ENCODE measurements at places on chromosomes 5 and 9. TPM values are rescaled to one million over a fixed set of nuclear protein-coding genes. Genes with fewer than 3 reads are reported as not detected.
A peak's percentile ranks its signal among the peaks of the same experiment; 100 is the strongest.

- no peaks in the 10 kb centered on the region for H3K4me1 ChIP-seq
- no peak for DNase-seq
- H3K27me3 ChIP-seq = no peaks in the 10 kb centered on the region
- no peak overlapping the region for H3K4me3 ChIP-seq
- no peak overlapping the region for H3K27ac ChIP-seq
- no peaks in the 10 kb centered on the region for H3K36me3 ChIP-seq
Observed at GRCh38 chr9:35335164-35335563, 154.7 kb upstream of the RUSC2 start.

DNA sequence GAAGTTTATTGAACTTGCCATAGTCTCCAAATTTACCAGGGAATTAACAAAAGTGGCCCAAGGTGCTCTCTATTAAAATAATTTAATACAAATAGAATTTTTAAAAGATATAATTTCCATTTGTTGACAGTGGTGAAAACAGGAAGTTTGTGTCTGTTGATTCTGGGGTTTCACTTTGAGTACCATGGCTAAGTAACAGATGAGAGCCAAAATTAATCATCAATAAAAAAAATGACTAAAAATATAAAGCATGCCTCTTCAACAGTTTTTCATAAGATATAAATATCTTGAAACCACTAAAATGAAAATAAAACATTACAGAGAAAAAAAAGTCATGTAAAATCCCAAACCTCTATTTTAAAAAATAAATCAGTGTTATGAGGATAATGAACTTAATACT, 49.8 kb downstream of the SGCD start:
- H3K4me3 ChIP-seq = no peak overlapping the region
- H3K36me3 ChIP-seq = no peaks in the 10 kb centered on the region
- no peaks in the 10 kb centered on the region for H3K4me1 ChIP-seq
- H3K27ac ChIP-seq = no peak overlapping the region

Gene ATOX1
- total RNA-seq = 57.3 TPM

Gene GPR150
- total RNA-seq = not detected

GRCh38 chr9:92717201-92718085, 47.2 kb downstream of the BICD2 start:
- no peak overlapping the region for H3K4me3 ChIP-seq
- H3K4me1 ChIP-seq = no peaks in the 10 kb centered on the region
- no peaks in the 10 kb centered on the region for H3K27me3 ChIP-seq
- no peaks in the 10 kb centered on the region for H3K36me3 ChIP-seq
- no peak overlapping the region for H3K27ac ChIP-seq
- no peak for DNase-seq

Gene CCL27
- not detected for total RNA-seq

GRCh38 chr5:66629446-66629845, 33.3 kb downstream of the MAST4 start:
- no peak overlapping the region for H3K4me3 ChIP-seq
- no peaks in the 10 kb centered on the region for H3K36me3 ChIP-seq
- no peaks in the 10 kb centered on the region for H3K27me3 ChIP-seq
- DNase-seq = no peak
- no peak overlapping the region for H3K27ac ChIP-seq
- no peaks in the 10 kb centered on the region for H3K4me1 ChIP-seq

- H3K4me1 ChIP-seq = no peaks in the 10 kb centered on the region
- H3K4me3 ChIP-seq = no peak overlapping the region
- H3K27ac ChIP-seq = no peak overlapping the region
- no peaks in the 10 kb centered on the region for H3K36me3 ChIP-seq
- DNase-seq = no peak
- no peaks in the 10 kb centered on the region for H3K27me3 ChIP-seq
Observed at GRCh38 chr9:84266087-84266561, 74.4 kb downstream of the SLC28A3 start.

Gene PCDHA12
- total RNA-seq = 0.98 TPM

- no peak overlapping the region for H3K27ac ChIP-seq
- no peak overlapping the region for H3K4me3 ChIP-seq
- no peaks in the 10 kb centered on the region for H3K27me3 ChIP-seq
- no peak for DNase-seq
Observed at GRCh38 chr5:2700876-2701275, 50.6 kb downstream of the IRX2 start.

GRCh38 chr9:113281356-113281755, 5.9 kb downstream of the PRPF4 start:
- no peak for DNase-seq
- H3K27me3 ChIP-seq = no peaks in the 10 kb centered on the region
- H3K36me3 ChIP-seq = no peaks in the 10 kb centered on the region

- DNase-seq = peak; percentile 7
- H3K36me3 ChIP-seq = no peaks in the 10 kb centered on the region
- no peak overlapping the region for H3K4me3 ChIP-seq
- no peak overlapping the region for H3K27ac ChIP-seq
Observed at GRCh38 chr5:936149-937144, 43.8 kb downstream of the TRIP13 start.

- no peaks in the 10 kb centered on the region for H3K4me1 ChIP-seq
- H3K27ac ChIP-seq = no peak overlapping the region
- no peaks in the 10 kb centered on the region for H3K36me3 ChIP-seq
- H3K4me3 ChIP-seq = no peak overlapping the region
Observed at GRCh38 chr9:98064623-98065392, 8.3 kb downstream of the NANS start.

Gene SHOC1
- total RNA-seq = 1.0 TPM

DNA sequence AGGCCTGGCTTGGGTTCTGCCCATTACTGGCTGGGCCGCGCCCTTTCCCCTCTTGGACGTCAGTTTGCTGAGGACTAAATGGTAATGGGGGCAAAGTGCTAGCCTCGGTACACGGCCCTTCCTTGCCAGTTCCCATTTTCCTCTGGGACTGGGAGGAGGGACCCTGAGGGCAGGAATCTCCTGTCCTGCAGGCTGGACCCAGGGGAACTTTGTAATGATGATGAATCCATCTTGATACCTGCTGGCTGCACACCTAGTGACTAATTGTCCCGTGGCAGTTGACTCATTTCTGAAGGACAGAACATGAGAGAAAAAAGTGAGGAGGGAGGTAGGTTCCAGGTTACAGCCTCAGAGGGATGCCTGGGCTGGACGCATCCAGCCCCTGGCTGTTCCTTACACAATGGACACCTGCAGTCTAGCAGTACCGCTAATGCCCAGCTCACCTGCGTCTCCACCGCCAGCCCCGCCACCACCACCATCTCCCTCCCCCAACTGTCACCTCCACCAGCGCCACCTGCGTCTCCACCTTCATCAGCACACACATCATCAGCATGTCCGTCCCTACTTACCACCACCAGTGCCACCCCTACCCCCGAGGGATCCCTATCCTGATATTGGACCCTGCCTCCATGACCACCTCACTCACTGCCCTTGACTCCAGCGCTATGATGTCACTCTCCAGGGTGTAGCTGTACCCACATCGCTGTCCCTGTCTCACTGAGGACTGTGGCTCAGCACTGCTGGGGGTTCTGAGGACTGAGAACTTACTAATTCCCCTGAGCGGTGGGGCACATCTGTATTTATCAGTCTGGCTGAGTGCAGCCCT, 4.3 kb downstream of the CDHR2 start:
- no peaks in the 10 kb centered on the region for H3K4me1 ChIP-seq
- H3K27me3 ChIP-seq = no peaks in the 10 kb centered on the region
- H3K4me3 ChIP-seq = no peak overlapping the region
- H3K36me3 ChIP-seq = no peaks in the 10 kb centered on the region

Gene C5
- 11.7 TPM for total RNA-seq

GRCh38 chr9:7104625-7105024, 346.9 kb downstream of the KDM4C start:
- H3K36me3 ChIP-seq = no peaks in the 10 kb centered on the region
- H3K4me1 ChIP-seq = no peaks in the 10 kb centered on the region
- no peak overlapping the region for H3K4me3 ChIP-seq
- no peak overlapping the region for H3K27ac ChIP-seq

GRCh38 chr5:87185838-87186237, 81.8 kb upstream of the RASA1 start:
- DNase-seq = no peak
- H3K4me1 ChIP-seq = no peaks in the 10 kb centered on the region

Gene OR1J2
- not detected for total RNA-seq

GRCh38 chr5:145917288-145917687, 19.1 kb upstream of the SH3RF2 start:
- no peaks in the 10 kb centered on the region for H3K36me3 ChIP-seq
- H3K27me3 ChIP-seq = no peaks in the 10 kb centered on the region
- H3K4me1 ChIP-seq = no peaks in the 10 kb centered on the region
- DNase-seq = no peak
- H3K27ac ChIP-seq = no peak overlapping the region

- peaks cover 21% of the 10 kb centered on the region for H3K4me1 ChIP-seq
- peaks cover 44% of the 10 kb centered on the region for H3K27me3 ChIP-seq
- H3K4me3 ChIP-seq = peak overlapping the region; percentile 42
- H3K27ac ChIP-seq = no peak overlapping the region
- no peak for DNase-seq
Observed at GRCh38 chr9:93950619-93951601, 4.2 kb downstream of the BARX1 start.

DNA sequence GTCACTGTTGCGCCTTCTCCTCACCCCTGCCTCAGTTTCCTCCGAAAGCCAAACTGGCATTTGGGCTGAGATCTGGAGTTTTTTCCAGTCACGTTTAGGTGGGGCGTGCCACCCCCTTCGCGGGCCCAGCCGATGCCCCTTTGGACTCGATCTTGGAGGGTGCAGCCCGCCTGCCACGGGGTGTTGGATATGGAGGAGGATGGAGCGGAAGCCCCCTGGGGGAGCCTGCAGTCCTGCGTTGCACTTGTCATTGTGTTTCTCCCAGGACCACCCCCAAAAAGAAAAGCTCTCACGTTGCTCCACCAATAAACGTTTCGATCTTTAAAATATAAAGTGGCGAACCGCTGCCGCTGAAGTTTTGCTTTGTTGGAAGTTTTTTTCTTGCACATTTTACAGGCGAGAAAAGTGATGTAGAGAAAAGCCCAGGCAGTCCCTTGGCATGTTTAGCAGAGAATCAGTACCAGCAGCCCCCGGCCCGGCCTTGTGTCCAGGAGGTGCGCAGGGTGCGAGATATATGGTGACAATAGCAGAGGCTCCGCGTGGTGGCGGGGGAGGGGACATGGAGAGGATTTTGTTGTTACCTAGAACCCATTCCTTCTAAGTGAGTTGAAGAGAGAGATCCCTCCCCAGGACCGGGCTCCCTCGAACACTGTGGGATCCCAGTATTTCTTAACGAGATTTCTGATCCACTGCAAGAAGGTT, 681 bp downstream of the F2R start:
- DNase-seq = no peak
- peaks cover 4% of the 10 kb centered on the region for H3K4me1 ChIP-seq
- no peaks in the 10 kb centered on the region for H3K27me3 ChIP-seq
- H3K27ac ChIP-seq = peak overlapping the region; percentile 74
- no peaks in the 10 kb centered on the region for H3K36me3 ChIP-seq

Gene LCN2
- total RNA-seq = 0.98 TPM

DNA sequence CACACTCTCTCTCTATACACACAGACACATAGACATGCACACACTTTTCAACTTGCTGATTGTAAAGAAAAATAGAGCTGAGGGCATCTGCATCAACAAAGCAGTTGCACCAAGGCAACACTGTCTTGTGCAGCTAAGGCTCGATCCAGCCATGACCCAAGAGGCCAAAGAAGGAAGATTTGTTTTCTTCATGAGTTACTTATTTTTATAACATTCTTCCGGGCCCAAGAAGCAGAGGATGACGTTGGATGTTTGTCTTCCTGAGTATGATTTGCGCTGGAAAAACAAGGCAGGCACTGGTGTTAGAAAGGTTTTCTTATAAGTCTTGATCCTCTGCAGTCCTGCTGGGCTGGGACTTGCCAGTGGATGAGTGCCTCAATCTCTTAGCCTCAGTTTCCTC, 344.1 kb downstream of the ADAMTS6 start:
- H3K27ac ChIP-seq = no peak overlapping the region
- no peak overlapping the region for H3K4me3 ChIP-seq
- H3K4me1 ChIP-seq = no peaks in the 10 kb centered on the region
- H3K36me3 ChIP-seq = no peaks in the 10 kb centered on the region
- DNase-seq = no peak

DNA sequence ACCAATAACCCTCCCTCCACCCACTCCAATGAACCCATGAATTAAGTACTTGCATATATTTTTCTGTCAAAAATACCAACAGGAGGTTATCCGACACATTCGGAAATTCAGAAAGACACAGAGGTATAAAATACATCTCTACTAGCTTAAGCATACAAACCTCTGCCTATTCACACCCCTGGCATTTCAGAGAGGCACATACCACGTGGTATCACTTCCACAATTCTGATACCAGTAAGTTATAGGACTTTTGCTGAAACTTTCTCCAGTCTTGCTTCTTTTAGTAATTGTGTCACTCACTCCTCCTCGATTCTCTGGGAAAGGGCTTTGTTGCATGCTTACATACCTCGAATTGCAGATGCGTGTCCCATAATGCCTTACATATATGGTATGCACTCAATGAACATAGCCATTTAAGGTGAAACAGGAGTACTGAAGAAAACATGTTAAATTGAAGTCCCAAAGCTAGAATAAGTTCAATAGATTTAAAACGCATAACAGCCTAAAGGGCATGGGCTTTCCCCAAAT, 58.1 kb downstream of the TLE1 start:
- no peaks in the 10 kb centered on the region for H3K27me3 ChIP-seq
- no peak for DNase-seq
- H3K36me3 ChIP-seq = no peaks in the 10 kb centered on the region
- no peak overlapping the region for H3K27ac ChIP-seq

DNA sequence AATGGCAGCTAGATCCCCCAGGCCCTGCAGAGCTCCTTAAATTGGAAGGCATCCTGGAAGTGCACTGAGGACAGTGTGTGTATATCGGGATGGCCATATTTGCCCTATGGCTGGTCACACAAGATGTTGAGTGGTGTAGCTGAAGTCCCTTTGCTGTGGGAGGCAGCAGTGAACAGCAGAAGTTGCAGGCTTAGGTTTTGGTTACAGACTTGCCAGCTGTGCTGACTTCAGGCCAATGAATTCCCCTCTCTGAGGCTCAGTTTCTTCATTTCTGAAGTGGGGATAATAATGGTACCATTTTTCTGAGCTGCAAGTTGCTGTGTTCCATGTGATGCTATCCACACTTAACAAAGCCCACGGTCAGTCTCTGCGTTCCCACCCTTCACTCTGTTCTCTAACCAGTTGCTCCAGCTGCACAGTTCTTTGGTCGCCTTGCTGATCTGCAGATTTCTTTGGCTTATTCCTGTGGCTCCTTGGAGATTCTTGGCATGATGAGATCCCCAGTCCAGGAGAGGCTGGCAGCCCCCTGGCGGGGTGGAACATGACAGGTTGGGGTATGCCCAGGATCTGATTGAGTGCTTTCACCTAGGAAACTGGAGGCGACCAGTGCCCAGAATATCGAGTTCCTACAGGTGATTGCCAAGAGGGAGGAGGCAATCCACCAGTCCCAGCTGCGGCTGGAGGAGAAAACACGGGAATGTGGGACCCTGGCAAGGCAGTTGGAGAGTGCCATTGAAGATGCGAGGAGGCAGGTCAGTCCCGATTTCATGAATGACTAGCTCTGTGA, 6.5 kb upstream of the GLE1 start:
- H3K36me3 ChIP-seq = no peaks in the 10 kb centered on the region
- no peak for DNase-seq
- no peaks in the 10 kb centered on the region for H3K27me3 ChIP-seq

DNA sequence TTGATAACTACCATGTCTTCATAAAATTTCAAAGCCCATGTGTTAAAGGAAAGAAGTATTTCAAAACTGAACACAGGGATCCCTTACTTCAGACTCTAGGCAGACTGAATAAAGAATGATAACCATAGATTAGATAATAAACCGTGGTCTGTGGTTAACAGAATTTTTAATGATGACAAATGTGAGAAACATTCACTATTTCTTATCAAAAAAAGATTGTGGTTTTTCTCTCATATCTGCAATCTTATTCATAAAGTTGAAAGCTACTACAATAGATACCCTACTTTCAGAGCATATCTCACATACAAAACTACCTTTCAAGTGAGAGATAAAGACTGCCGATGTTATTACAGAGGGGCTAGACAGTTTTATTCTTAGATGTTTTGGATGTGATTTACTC, 816.8 kb upstream of the DMAC1 start:
- H3K4me3 ChIP-seq = no peak overlapping the region
- DNase-seq = no peak
- H3K27ac ChIP-seq = no peak overlapping the region
